Hematopoietic multipotent progenitor cell treated with erythropoietin and hydrocortisone succinate and interleukin-3 and kit ligand, for 4 days (in vitro differentiated cells): ENCODE measurements at places on chromosomes 2 and 18.

DNA sequence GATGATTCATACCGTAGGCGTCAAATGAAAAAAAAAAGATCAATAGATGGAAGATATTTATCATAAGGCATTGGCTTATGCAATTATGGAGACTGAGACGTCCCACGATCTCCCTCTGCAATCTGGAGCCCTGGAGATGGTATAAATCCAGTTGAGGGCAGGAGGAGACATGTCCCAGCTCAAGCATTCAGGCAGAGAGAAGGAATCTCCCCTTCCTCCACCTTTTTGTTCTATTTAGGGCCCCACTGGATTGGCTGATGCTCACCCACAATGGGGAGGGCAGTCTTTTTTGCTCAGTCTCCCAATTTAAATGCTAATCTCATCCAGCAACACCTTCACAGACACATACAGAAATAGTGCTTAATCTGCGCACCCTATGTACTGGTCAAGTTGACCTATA, 18.0 kb upstream of the OLA1 start:
- DNase-seq, result no peak

- DNase-seq, result no peak
Observed at GRCh38 chr18:32301361-32301760, 111.5 kb downstream of the MEP1B start.

GRCh38 chr2:23904692-23905091, 22.2 kb downstream of the ATAD2B start:
- DNase-seq, result no peak

DNA sequence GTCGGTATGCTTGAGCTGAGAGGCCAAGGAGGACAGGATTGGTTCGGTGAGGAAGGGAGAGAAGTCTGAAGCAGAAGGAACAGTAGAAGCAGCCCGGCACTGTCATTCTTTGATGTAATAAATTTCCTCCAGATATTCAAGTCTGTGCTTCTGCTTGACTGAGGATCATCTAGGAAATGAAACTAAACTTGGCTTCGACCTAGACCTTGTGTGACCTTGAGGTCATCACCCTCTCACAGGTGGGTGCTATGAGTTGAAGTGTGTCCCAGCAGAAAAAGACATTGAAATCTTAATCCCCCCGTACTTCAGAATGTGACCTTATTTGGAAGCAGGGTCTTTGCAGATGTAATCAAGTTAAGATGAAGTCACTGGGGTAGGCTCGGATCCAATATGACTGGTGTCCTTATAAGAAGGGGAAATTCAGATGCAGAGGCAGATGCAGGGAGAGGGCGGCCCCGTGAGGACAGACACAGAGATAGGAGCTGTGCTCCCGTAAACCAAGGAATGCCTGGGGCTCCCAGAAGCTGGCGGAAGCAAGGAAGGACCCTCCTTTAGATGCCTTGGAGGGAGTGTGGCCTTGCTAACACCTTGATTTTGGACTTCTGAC, 49.0 kb downstream of the PRKCE start:
- DNase-seq, result peak; percentile 22

GRCh38 chr18:8611916-8612576, 2.8 kb downstream of the RAB12 start:
- DNase-seq, result no peak

GRCh38 chr2:214192711-214193110, 218.1 kb upstream of the VWC2L start:
- no peak for DNase-seq

DNA sequence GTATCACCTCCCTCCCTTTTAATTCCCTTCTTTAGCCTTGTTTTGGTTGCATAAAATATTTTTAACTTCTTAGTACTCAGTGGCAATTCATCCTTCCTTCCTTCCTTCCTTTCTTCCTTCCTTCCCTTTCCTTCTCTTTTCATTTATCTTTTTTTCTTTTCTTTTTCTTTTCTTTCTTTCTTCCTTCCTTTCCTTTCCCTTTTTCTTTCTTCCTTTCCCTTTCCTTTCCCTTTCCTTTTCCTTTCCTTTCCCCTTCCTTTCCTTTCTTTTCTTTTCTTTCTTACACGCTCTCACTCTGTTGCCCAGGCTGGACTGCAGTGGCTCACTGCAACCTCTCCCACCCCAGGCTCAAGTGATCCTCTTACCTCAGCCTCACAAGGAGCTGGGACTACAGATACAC, 160.2 kb downstream of the GREB1L start:
- no peak for DNase-seq

GRCh38 chr2:128093762-128094161, 2.8 kb downstream of the UGGT1 start:
- peak; percentile 14 for DNase-seq

- DNase-seq, result no peak
Observed at GRCh38 chr2:145503511-145503910, 983.6 kb upstream of the ZEB2 start.

DNA sequence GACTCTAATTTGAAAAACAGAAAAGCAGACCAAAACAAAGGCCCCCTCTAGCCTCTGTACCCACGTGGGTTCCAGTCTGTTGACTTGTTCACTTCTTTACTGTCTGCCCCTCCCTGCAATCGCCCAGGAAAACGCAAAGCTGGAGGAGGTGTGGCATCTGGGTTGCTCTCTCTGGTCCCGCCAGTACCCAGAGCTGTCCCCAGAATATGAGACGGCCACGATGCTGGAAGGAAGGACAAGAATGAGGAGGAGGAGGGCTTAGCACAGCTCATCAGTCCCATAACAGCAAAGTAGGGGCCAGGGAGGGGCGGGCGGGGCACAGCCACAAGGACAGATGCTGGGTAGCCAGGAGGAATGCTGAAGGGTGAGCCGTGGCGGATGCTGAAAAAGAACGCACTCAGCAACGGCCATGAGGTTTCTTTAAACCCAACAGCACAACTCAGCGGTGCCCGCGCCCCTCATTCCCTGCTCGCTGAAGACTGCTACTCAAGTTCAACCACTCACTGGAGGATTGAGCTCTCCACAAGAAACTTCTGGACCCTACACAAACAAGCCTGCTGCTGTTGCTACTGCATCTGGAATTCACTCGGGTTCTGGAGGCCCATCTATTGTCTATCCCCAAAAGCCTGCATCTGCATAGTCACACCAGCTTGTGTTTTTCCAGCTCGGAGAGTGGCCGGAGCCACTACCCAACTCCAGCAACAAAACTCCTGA, 187.7 kb downstream of the HDAC4 start:
- no peak for DNase-seq

DNA sequence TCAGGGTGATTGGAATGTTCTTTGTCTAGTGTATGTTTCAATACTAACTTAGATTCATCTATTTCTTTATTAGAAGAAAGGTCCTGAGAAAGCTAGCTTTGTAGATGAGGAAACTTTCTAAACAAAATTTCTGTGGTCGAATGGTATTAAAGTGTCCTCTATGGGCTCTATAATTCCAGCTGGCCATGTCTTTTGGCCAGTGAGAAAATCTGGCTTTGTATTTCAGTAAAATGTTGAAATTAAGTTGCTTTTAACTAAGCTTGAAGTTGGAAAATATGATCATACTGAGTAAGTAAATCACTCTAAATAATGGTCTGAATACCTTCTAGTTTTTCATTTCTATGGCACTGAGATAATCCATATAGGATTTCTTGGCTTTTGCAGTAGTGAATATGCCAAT, 148.8 kb downstream of the RDH14 start:
- no peak for DNase-seq

DNA sequence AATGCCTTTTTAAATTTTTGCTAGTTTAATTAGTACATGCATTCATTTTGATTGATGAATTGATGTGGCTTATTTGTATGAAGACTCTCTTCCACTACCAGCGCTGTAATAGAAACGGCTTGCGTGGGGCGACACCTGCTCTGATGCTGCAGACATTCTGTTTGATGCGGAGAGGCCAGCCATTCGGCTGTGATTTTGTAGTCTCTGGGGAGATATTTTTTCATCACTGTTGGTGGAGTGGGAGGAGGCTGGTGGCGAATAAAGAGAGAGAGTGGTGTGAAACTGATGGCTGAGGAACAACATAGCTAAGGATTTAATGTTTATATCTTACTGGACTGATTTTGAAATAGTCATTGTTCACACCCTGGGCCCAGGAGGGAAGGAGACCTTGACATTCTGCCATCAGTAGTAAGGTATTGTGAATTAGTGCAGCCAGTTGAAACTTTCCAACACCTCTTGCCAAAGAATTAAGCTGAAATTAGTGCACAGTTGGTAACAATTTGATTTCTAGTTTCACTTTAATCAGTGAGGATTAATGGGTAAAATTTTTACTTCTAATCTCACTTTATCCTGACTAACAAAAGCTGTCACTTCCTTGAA, 224.1 kb downstream of the MTX2 start:
- DNase-seq, result no peak

- DNase-seq, result no peak
Observed at GRCh38 chr2:46254474-46254873, 42.7 kb upstream of the EPAS1 start.

- no peak for DNase-seq
Observed at GRCh38 chr18:9669016-9669415, 39.1 kb upstream of the RAB31 start.

- DNase-seq, result peak; percentile 86
Observed at GRCh38 chr2:222318026-222318711, 19.4 kb upstream of the PAX3 start.

DNA sequence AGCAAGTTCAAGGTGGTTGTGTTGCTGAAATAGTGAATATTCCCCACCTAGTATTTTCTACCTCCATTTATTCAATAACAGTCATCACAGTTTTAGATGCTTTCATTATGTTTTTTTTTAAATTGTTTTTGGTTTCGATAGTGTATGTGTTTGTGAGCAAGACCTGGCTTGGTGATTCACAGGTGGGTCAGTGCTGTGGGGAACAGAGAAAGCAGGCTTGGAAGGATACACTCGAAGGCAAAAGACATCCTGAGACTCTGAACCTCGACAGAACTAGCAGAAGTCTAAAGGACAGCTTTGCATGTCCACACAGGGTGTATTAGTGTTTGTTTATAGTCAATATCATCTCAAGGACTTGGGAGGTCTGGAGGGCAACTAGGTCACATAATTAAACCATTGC, 551.5 kb downstream of the RIT2 start:
- DNase-seq, result no peak

DNA sequence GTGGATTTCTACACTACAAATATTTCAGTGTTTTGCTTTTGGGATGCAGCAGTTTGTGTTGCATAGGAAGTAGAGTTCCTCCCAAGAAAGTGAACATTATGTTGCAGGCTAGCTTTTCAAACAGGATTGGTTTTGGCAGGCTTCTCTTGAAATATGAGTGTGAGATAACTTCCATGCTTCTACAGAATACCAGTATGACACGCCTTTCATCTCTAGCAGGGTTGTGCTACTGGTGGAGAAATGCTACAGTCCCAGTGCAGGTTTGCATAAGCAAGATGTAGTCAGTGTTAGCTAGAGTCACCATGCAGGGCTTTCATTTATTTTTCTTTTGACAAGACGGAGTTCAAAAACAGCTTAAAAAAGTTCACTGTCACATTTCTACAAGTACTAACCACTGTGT, 17.1 kb upstream of the CAVIN2 start:
- no peak for DNase-seq

DNA sequence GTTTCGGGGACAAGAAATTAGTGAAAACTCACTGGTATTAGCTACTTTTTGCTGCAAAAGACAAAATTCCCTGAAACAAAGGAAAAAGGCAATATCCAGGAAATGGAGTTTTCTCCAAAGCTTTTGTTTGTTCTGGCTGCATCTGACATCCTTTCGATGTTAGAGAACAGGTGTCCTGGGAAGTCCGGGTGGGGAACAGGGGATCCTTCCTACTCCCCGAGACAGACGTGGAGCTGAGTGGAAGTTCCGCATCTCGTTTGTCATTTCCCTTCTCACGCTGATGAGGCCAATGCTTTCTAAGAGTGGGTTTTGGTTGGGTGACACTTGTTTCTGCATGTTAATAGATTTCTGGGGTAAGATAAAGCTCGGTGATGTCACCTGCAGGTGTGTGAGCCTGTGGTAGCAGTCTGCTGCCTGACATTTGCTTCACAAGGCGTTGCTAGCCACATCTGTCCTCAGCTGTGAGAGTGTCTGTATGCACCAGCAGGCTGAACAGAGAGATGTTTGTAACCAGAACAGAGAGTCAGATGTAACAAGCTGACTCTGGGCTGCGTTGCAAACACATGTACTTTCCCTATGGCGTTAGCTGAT, 125.9 kb downstream of the ACOXL start:
- no peak for DNase-seq

- DNase-seq, result no peak
Observed at GRCh38 chr2:19299032-19299431, 59.4 kb downstream of the OSR1 start.

DNA sequence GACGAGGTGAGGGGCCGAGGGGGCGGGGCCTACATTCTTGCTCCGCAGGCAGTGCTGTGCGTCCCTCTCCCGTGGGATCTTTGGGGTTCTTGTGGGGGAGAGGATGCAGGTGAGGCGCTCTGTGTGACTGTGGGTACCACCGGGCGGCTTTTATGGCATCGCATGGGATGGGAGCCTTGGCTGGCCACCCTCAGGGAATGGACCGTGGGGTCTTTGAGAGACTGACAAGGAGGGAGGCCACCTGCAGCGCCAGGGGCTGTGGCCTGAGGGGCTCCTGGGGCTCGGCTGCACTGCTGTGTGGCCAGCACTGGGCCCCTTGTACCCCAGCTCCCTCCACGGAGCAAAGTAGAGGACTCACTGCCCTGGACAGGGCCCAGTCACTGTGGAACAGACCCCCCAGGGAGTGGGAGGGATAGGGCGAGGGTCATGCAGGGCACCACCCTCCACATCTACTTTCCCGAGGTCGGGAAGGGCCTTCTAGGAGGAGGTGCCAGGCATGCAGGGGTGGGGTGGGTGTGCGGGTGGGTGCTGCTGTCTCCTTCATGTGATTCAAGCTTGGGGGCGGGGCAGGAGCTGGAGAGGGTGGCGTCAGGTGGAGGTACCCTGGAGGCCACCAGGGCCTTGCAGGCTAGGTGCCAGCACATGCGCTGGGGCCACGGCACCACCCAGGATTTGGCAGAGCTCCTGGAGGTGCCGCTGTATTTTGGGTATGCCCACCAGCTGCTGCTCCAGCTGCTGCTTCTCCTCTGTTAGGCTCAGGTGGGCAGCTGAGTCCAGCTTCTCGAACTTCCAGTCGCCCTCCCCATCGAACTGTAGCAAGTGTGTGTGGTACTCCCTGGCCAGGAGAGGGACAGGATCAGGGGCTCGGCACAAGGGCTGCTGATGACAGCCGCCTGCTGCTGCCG, 1072.4 kb downstream of the RPIA start:
- DNase-seq, result no peak

GRCh38 chr2:159399716-159400415, 113.4 kb upstream of the WDSUB1 start:
- DNase-seq, result no peak

- peak; percentile 67 for DNase-seq
Observed at GRCh38 chr2:85804583-85804982, 50.8 kb downstream of the ATOH8 start.

DNA sequence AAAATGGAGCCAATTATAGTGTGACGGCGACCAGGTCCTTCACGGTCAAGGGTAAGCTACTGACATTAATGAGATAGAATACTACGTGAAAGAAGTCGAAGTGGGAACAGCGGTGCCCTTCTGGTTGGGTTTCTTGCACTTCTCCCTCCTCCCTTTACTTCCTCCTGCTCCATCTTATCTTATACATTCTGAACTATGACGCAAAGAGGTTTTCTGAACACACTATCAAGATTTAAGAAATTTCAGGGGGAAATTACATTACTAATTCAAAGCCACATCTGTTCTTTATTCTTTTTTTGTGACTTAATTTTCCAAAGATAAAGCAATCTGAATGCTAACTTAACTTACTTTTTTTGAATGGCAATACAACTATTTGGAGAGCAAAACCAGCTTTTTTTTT, 14.8 kb upstream of the IL18R1 start:
- DNase-seq, result peak; percentile 87
